ENCODE measurements at places on chromosomes 3 and 15. TPM values are rescaled to one million over a fixed set of nuclear protein-coding genes. Genes with fewer than 3 reads are reported as not detected.

Gene PPP2R3A
- polyA plus RNA-seq, result 0.09 TPM

Gene LRIG1
- 9.2 TPM for polyA plus RNA-seq

Gene CMTM8
- 0.28 TPM for polyA plus RNA-seq

Gene CASR
- not detected for polyA plus RNA-seq

Gene SLC15A2
- polyA plus RNA-seq, result 16.9 TPM

Gene LPCAT4
- polyA plus RNA-seq, result 76.4 TPM

Gene HTR3E
- polyA plus RNA-seq, result not detected

Gene SAXO2
- 3.1 TPM for polyA plus RNA-seq
